HT-29 (cell line): ENCODE measurements at places on chromosomes 4 and X. TPM values are rescaled to one million over a fixed set of nuclear protein-coding genes. Genes with fewer than 3 reads are reported as not detected.

USP38 gene
- total RNA-seq = 21.1 and 21.2 TPM in 2 replicates

DMRTC1B gene
- total RNA-seq = not detected in 2 replicates

SPANXA2 gene
- not detected in 2 replicates for total RNA-seq

CLDN34 gene
- not detected in 2 replicates for total RNA-seq

KIAA1210 gene
- not detected in 2 replicates for total RNA-seq

GPR119 gene
- total RNA-seq = not detected in 2 replicates

SYN1 gene
- total RNA-seq = not detected in 2 replicates

SLC6A8 gene
- 98.8 and 127 TPM in 2 replicates for total RNA-seq

DNA sequence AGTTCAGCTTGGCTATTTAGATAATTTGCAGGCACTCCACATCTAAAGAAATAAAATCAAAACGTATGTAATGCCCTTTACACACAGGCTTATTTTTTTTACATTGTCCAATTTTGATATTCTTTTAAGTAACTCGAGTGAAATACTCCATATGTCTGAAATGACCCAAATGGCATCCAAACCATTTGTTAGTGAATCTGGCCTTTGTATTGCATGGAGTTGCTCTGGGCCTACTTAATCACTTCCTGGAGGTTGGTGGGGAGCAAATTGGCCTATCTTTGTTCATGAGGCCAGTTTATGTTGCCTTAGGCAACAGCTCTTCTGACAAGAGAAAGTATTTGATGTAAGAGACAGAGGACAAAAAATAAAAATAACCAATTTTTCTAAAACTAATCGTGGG is 47.6 kb upstream of the TMEM131L start:
- no peak for DNase-seq

DNA sequence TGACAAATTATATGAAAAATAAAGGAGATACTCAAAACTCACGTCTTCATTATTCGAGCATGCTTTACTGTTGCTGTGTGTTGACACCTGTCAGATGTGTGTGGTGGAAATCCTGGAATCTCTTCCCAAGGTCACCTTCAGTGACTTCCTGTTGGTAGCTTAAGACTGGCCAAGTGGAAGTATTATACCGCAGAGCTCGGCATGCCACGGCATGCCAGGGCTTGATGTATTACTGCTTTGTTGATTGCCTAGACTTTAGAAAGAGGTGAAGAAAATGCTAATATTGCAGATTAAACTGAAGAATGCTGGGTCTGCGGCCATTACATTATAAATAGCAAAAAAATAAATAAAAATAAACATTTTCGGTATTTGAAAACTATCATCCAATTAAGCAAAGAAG is 4.6 kb downstream of the TREX2 start:
- no peak for DNase-seq

GRCh38 chr4:155187989-155188388 is 20.4 kb upstream of the NPY2R start:
- no peak for DNase-seq

DNA sequence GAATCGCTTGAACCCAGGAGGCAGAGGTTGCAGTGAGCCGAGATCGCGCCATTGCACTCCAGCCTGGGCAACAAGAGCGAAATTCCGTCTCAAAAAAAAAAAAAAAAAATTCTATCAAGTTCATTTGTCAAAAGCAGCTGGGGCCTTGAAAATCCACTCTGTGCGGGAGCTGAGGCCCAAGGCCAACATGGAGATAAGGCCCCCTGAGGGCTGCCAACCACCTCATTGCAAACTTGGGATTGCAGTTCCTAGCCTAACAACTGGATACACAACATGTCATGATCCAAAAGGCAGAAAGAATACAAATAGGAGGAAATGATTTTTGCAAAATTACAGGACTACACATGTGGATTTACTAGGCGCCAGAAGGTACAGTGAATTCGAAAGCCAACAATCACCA is 22.5 kb upstream of the PRDX4 start:
- no peak for DNase-seq

DNA sequence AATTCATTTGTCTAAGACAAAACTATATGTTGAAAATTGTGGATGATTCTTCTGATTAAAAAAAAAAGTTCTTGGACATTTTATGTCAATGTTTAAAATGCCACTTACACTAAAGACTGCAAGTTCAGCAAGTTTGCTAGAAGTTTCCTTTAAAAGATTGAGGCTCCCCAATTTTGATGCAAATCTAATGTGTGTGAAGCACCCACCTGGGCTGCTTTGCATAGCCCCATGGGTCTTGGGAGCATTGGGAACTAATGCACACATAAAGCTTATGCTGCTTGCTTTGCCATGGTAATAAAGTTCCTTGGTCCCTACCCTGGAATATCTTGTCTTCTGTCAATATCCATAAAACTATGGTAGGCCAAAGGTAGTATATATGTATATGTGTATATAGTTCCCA is 725.9 kb upstream of the GRID2 start:
- DNase-seq = no peak

DNA sequence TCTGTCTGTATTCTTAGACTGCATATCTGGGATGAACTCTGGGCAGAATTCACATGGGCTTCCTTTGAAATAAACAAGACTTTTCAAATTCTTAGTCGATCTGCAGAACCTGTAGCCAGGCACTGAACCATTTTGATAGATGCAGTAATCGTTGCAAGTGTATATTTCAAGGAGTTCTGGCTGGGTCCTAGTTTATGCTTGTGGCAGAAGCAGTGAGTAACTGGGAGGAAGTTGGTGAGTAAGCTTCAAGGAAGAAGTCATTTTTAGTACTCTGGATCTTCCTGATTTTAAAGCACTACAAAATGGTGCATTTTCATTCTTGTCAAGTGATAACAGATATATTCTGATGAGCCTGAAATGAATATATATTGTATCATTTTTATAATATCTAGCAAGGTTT is 9.5 kb downstream of the HPRT1 start:
- no peak for DNase-seq

DNA sequence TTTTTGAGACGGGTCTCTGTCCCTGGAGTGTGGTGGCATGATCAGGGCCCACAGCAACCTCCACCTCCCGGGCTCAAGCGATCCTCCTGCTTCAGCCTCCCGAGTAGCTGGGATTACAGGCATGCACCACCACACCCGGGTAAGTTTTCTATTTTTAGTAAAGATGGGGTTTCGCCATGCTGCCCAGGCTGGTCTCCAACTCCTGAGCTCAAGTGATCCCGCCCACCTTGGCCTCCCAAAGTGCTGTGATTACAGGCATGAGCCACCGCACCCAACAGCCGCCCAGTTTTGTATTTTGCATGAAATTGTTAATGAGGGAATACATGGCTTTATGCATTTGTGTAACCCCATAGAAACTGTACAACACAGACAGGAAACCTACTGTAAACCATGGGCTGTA is 2.8 kb upstream of the ARHGAP4 start:
- DNase-seq = no peak

GRCh38 chr4:76011700-76012387 is 4.5 kb upstream of the CXCL9 start:
- no peak for DNase-seq

GRCh38 chr4:25842229-25842845 is 20.5 kb downstream of the SEL1L3 start:
- no peak for DNase-seq

DNA sequence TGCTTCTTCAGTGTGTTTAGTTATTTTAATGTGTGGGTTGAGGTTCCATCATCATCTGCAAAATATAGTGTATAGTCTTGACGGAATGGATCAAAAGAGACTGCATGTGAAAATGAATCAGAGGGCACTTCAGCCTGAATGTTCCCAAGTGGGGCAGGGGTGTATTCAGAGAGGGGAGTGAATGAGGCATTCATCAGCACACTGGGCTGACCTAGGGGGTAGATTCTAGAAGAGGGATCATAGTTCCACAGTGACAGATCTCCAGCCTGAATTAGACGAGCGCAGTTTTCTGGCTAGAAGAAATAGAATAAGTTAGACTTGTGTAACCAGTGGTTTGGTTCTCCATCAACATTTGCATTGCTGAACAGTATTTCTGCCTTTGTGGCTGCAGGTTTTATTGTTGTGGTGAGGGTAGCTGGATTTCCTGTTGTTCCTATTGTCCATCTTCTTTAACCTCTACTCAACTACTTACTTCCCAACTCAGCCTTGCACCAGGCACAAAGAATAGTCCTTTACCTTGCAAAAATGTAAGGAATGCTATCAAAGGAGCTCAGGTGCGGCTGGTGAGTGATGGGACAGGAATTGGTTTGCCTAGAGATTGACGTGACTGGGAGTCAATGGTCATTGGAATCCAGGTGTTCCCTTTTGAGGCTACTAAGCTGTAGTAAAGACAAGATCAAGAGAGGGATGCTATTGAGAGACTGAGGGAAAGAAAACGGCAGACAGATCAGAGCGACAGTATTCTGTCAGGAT is 50.9 kb downstream of the NAP1L5 start:
- no peak for DNase-seq

GRCh38 chrX:152725409-152725808 is 8.1 kb downstream of the CSAG1 start:
- no peak for DNase-seq

- DNase-seq = no peak
Measured at GRCh38 chr4:17877661-17878060, 66.9 kb downstream of the NCAPG start.

GRCh38 chrX:15107367-15107988 is 162.4 kb downstream of the ASB9 start:
- no peak for DNase-seq

- DNase-seq = no peak
Measured at GRCh38 chrX:108456971-108457477, 17.4 kb downstream of the COL4A5 start.

DNA sequence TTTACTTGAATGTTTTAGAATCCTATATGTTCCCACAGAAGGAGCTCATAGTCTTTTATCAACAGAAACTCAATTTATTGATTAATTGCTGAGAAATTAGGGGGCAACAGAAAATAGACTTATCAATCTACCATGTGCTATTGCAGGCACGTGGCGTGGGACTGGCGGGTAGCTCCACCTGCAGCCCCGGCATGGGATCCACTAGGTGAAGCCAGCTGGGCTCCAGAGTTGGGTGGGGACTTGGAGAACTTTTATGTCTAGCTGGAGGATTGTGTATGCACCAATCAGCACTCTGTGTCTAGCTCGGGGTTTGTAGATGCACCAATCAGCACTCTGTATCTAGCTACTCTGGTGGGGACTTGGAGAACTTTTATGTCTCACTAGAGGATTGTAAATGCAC is 3.3 kb upstream of the OCIAD1 start:
- DNase-seq = no peak

DNA sequence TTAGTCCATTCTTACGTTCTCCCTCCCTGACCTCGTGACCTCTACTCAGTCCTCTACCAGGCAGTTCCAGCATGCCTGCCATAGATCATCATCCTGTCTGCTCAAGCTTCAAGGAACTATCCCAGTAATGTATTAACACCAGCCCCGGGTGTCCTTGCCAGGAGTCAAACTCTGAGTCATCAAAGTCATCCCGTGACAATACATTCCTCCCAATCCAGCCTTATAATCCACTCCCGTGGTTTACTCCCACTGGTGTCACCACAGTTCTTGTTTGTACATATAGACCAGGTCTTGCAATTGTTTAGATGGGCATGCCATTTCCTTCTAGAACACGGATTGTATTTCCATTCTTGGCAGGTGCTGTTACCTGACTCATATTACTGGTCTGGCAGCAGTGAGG is 68.7 kb upstream of the TAB3 start:
- DNase-seq = no peak

DNA sequence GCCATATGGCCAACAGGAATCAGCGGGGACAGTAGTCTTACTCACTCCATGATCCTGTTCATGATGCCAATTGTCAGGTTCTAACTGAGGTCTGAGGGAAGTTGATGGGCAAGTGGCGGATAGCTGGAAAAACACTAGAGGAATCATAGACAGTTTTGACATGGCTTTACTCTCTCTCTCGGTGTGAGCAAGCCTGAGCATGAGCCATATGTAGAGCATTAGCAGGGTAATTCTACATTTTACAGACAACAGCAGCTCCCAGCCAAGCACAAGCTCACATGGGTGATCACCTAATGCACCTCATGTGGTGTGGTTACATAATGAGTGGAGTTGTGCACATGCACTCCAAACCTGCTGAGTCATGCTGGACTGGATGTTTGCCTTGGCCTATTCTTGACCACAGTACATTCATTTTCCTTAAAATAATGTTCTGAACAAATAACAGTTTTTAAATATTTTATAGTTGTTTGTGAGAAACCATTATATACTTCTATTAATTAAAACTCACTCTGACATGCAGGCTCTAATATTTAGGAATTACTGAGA is 429.2 kb downstream of the GPAT3 start:
- peak; percentile 11 for DNase-seq

GRCh38 chrX:8647176-8647575 is 84.8 kb downstream of the ANOS1 start:
- DNase-seq = no peak

GRCh38 chr4:102809190-102809589 is 18.2 kb downstream of the UBE2D3 start:
- no peak for DNase-seq

DNA sequence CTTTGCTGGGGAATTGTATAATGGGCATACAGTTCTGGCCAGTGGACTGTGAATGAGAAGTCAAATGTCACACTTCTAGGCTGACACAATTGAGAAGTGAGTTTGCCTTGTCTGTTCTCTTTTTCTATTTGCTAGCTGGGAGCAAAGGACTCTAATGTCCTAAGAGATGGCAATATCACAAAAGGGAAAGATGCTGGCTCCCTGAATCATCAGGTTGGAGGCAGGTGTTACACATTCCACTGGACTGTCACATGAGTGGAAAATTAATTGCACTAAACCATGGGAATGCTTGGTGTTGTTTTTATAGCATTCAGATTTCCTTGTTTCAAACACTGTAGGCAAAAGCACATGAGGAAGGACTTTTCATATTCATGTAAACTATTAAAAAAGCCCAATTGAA is 388.3 kb downstream of the ADAM29 start:
- DNase-seq = no peak

DNA sequence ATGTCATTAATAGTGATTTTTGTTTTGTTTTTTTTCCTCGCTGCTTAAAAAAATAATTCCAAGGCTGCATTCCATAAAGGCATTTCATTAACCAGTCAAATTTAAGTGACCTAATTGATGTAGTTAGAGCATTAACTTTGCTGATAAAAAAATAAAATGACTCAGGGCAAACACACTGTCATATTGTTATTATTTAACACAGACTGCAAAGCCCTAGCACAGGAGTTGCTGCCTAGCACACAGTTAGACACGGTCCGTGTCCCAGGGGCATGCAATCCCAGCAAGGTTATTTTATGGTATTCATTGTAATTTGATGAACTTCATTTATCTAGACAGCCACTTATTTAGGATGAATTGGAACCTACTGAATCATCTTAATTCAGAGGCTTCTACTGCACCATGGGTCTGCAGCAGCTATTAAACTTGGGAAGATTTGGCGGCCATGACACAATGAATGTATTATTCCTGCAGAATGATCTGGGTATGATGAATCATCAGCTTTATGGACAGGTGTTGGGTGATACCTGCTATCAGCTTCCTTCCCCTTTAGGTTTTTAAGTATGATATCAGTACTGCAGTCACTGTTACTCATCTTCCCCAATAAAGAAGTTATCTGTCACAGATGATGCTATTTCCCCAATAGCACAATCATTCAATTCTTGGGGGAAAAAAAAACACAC is 182.7 kb downstream of the PPARGC1A start:
- DNase-seq = no peak
